ENCODE measurements at places on chromosomes 5 and 9.

GRCh38 chr5:175920231-175920811 lies 47.8 kb downstream of the THOC3 start:
- H3K27me3 ChIP-seq = no peaks in the 10 kb centered on the region
- H3K4me3 ChIP-seq = no peak overlapping the region
- H3K36me3 ChIP-seq = peaks cover 28% of the 10 kb centered on the region
- H3K27ac ChIP-seq = no peak overlapping the region
- no peak for DNase-seq
- peaks cover 2% of the 10 kb centered on the region for H3K4me1 ChIP-seq

GRCh38 chr9:70165006-70165602 lies 93.7 kb upstream of the SMC5 start:
- H3K27ac ChIP-seq = no peak overlapping the region
- H3K4me3 ChIP-seq = no peak overlapping the region
- no peaks in the 10 kb centered on the region for H3K27me3 ChIP-seq
- no peaks in the 10 kb centered on the region for H3K36me3 ChIP-seq
- H3K4me1 ChIP-seq = no peaks in the 10 kb centered on the region

- no peak overlapping the region for H3K4me3 ChIP-seq
- no peak for DNase-seq
- peaks cover 38% of the 10 kb centered on the region for H3K27me3 ChIP-seq
- no peaks in the 10 kb centered on the region for H3K36me3 ChIP-seq
Measured at GRCh38 chr5:33894566-33894965, 2.8 kb upstream of the ADAMTS12 start.

GRCh38 chr5:97726106-97726505 lies 543.1 kb upstream of the RIOK2 start:
- no peaks in the 10 kb centered on the region for H3K27me3 ChIP-seq
- no peak overlapping the region for H3K4me3 ChIP-seq
- no peaks in the 10 kb centered on the region for H3K36me3 ChIP-seq

GRCh38 chr5:114101153-114101552 lies 260.7 kb upstream of the KCNN2 start:
- no peak for DNase-seq
- H3K4me1 ChIP-seq = no peaks in the 10 kb centered on the region
- H3K27ac ChIP-seq = no peak overlapping the region
- no peaks in the 10 kb centered on the region for H3K27me3 ChIP-seq
- no peak overlapping the region for H3K4me3 ChIP-seq
- H3K36me3 ChIP-seq = no peaks in the 10 kb centered on the region

- H3K4me1 ChIP-seq = no peaks in the 10 kb centered on the region
- no peaks in the 10 kb centered on the region for H3K36me3 ChIP-seq
- no peak for DNase-seq
- H3K27me3 ChIP-seq = no peaks in the 10 kb centered on the region
Measured at GRCh38 chr5:14118551-14119320, 24.4 kb upstream of the TRIO start.

DNA sequence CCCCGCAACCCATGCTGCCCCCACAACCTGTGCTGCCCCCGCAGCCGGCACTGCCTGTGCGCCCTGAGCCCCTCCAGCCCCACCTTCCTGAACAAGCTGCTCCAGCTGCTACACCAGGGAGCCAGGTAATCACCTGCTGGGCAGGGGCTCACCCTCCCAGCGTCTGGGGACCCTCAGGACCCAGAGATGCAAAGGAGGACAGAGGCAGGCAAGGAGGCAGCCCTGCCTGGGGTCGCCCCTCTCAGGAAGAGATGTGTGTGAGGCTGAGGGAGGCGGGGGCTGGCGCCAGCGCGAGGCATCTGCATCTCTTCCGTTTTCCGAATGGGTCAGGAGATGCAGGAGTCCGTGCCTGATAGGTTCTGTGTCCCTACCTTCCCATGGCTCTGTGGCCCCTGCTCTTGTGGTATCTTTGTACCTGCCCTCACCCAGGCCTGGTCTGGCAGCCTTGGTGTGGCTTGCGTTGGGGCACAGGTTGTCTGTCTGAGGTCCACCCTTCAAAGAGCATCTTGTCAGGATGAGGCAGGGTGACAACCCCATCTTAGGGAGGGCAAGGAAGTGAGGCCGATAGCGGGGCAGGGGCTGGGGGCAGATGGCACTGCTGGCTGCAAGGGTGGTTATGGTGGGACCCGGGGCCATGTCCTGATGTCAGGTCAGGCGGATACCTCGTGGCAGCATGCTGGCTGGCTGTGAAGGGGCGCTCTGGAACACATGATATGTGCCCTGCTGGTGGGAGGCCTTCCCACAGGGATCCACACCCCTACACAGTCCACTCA lies 75.7 kb downstream of the WNK2 start:
- H3K4me3 ChIP-seq = no peak overlapping the region
- H3K4me1 ChIP-seq = no peaks in the 10 kb centered on the region
- DNase-seq = no peak

DNA sequence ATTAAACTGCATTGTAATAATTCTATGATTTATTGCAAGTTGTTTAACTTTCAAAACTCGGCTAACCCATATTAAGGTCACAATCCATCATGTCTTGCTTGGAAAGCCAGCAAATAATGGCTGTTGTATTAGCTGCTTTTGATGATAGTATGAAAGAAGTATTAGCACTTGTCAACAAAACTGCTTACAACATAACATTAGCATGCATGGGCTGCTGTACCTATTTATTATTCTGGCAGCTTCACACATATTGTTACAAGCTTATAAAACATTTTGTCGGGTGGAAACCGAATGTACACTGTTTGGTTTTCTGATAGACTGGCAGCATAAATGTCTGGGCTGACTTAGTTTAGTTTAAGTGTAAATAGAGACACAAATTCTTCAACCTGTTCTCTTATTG lies 378.3 kb downstream of the KIAA0825 start:
- no peaks in the 10 kb centered on the region for H3K4me1 ChIP-seq
- H3K4me3 ChIP-seq = no peak overlapping the region
- no peak overlapping the region for H3K27ac ChIP-seq
- H3K27me3 ChIP-seq = no peaks in the 10 kb centered on the region

- peaks cover 3% of the 10 kb centered on the region for H3K4me1 ChIP-seq
- DNase-seq = no peak
Measured at GRCh38 chr5:73355108-73355507, 93.5 kb downstream of the FOXD1 start.

DNA sequence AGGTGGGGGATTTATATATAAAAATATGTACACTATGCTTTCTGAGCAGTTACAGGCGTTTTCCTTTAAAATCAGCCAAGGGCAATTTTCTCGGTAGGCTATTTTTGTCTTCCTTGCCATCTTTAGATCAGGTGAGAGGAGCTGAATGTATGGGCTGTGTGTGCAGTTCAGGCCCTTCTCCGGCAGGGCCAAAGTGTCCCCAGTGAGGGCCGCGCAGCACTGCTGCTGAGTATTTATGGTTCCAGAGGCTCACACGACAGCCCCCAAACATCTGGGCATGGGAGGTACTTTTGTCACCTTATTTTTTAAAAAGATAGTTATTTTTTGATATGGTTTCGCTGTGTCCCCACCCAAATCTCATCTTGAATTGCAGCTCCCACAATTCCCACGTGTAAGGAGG lies 11.5 kb downstream of the GFPT2 start:
- no peak overlapping the region for H3K4me3 ChIP-seq
- DNase-seq = no peak
- H3K4me1 ChIP-seq = no peaks in the 10 kb centered on the region
- H3K27ac ChIP-seq = no peak overlapping the region
- peaks cover 18% of the 10 kb centered on the region for H3K27me3 ChIP-seq

- no peaks in the 10 kb centered on the region for H3K4me1 ChIP-seq
- no peak overlapping the region for H3K4me3 ChIP-seq
- DNase-seq = no peak
- H3K27ac ChIP-seq = no peak overlapping the region
Measured at GRCh38 chr5:84215521-84215920, 169.2 kb downstream of the EDIL3 start.

GRCh38 chr9:100440071-100440470 lies 13.1 kb downstream of the MSANTD3 start:
- peaks cover 3% of the 10 kb centered on the region for H3K36me3 ChIP-seq
- peaks cover 2% of the 10 kb centered on the region for H3K4me1 ChIP-seq
- no peak for DNase-seq
- no peak overlapping the region for H3K4me3 ChIP-seq

DNA sequence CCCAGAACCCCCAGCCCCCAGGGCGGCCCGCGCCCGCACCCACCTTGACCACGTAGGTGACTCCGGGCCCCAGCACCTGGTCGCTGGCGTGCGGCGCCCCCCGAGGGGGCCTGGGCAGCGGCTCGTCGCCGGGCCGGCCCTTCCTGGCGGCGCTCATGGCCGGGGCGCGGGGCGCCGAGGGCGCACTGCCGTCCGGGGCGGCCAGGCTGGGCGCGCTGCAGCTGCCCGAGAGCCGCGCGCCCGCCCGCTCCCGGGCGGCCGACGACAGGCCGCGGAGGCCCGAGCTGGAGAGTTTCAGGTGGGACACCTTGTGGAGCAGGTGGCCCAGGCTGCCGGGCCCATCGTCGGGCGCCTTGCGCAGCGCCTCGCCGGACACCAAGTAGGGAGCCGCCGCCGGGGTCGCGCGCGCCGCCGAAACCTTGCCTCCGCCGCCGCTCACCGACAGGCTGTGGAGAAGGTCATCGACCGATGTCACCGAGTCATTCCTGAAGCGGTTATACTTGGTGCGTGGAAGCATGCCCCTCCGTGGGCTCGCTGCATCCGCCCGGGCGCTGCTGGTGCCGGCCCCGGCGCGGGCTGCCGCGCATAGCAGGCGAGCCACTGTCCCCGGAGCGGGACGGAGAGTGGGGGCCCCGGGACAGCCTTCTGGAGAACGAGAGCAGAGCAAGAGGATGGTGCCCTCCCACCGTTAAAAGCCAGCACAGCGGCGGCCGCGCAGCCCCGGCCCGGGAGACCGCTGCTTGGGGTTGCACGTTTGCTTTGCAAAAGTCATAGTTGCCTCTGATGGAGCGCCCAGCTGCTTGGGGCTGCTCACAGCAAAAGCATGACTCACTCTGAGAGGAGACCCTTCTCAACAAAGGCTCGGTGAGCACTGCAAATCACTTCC lies at the start of gene SHC3:
SHC3 (minus strand) TSS at position 875 of the 886 bp plus-strand sequence; CDS start at position 517, 358 bp downstream.
- H3K4me3 ChIP-seq = peak within 1 kb of the TSS; percentile 53
- H3K36me3 ChIP-seq = no peaks in the 10 kb centered on the region
- H3K27me3 ChIP-seq = peaks cover 76% of the 10 kb centered on the region
- DNase-seq = peak; percentile 10

GRCh38 chr5:57434683-57435082 lies 47.9 kb downstream of the ACTBL2 start:
- no peak for DNase-seq
- H3K4me1 ChIP-seq = no peaks in the 10 kb centered on the region
- H3K27me3 ChIP-seq = no peaks in the 10 kb centered on the region
- H3K27ac ChIP-seq = no peak overlapping the region
- no peaks in the 10 kb centered on the region for H3K36me3 ChIP-seq
- no peak overlapping the region for H3K4me3 ChIP-seq

GRCh38 chr5:91382530-91383026 lies 539 bp downstream of the ARRDC3 start:
- peak overlapping the region; percentile 98 for H3K27ac ChIP-seq
- peaks cover 19% of the 10 kb centered on the region for H3K4me1 ChIP-seq

DNA sequence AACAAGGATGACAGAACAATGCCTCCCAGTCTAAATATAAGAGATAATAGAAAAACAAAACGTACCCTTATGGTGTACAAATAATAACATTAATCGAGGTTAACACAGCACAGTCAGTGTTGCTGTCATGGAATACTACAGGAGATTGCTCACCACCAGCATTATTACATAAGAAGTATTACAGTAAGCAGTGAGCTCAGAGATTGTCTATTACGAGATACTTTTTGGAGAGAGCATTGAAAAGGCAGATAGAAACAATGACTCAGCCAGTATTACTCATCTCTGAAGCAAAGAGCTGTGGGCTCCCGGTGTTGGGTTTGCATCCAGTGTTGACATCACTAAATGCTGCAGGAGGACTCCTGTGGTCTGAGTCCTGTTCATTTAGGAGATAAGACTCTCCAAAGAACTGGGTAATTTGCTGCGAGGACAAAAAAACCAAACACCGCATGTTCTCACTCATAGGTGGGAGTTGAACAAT lies 191.9 kb upstream of the SEMA6A start:
- H3K4me1 ChIP-seq = no peaks in the 10 kb centered on the region
- DNase-seq = no peak
- no peaks in the 10 kb centered on the region for H3K27me3 ChIP-seq
- H3K27ac ChIP-seq = no peak overlapping the region
- no peaks in the 10 kb centered on the region for H3K36me3 ChIP-seq
